ENCODE measurements at places on chromosomes 2 and 18.

DNA sequence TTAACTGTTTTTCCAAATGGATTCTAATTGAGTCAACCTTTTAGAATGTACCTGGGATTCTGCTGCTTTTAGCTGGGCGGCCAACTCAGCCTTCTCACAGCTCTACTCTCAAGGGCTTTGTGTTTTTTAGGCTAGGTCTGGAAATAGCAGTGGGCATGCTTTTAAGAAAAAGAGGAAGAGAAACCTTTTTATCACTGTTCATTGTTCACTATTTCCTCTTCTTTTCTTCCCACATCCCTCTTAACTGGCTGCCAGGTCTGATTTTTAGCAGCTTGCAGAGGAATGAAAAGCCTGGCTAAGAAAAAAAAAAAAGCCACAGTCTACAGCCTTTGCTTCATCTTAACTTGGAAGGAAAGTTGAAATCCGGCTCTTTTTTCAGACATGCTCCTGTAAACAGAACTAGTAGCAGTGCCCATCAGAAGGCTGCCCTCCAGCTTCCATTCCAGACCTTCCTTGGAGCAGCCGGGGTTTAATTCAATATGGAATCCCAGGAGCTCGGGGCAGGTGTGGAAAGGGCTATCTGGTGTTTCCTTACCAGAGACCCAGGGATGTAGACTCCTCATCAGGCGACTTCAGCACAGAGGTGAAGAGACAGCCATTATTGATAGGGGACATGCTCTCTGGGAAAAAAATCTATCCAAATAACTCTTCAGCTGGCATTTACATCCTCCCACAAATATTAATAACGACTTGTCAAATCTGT is 230.7 kb downstream of the MYO3B start:
- H3K27me3 ChIP-seq: peaks cover 21% of the 10 kb centered on the region
- H3K36me3 ChIP-seq: no peaks in the 10 kb centered on the region
- no peak overlapping the region for H3K27ac ChIP-seq
- H3K4me1 ChIP-seq: peaks cover 4% of the 10 kb centered on the region

GRCh38 chr18:75161256-75162028 is 47.5 kb downstream of the PTGR3 start:
- ATAC-seq: no peak
- H3K36me3 ChIP-seq: no peaks in the 10 kb centered on the region
- peaks cover 12% of the 10 kb centered on the region for H3K4me1 ChIP-seq
- H3K27ac ChIP-seq: no peak overlapping the region

GRCh38 chr2:235827585-235827992 is 333.7 kb downstream of the AGAP1 start:
- H3K36me3 ChIP-seq: peaks cover 62% of the 10 kb centered on the region
- peak; percentile 51 for ATAC-seq
- H3K27me3 ChIP-seq: no peaks in the 10 kb centered on the region
- H3K27ac ChIP-seq: no peak overlapping the region

DNA sequence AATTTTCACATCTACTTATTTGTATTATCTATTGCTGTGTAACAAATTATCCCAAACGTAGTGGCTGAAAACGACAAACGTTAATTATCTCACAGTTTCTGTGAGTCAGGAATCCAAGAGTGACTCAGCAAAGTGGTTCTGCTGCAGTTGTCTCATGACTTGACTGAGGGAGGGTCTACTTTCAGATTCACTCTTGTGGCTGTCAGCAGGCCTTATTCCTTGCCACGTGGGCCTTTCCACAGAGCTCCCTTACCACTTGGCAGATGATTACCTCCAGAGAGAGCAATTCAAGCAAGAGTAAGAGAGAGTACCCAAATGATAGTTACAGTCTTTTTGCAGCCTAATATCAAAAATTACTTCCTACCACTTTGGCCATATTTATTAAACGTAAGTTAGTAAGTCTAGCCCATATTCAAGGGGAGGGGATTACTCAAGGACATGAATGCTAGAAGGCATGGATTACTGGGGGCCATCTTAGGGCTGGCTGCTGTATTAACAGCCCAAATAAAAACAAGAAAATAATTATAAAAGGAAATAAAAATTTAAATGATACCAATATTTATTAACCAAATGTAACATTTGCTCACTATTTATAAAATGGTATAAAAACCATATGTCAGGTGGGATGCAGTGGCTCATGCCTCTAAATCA is 48.7 kb upstream of the NBEAL1 start:
- H3K27ac ChIP-seq: no peak overlapping the region
- H3K4me1 ChIP-seq: no peaks in the 10 kb centered on the region
- H3K27me3 ChIP-seq: no peaks in the 10 kb centered on the region
- no peaks in the 10 kb centered on the region for H3K36me3 ChIP-seq
- ATAC-seq: no peak

- no peak overlapping the region for H3K4me3 ChIP-seq
- H3K27me3 ChIP-seq: no peaks in the 10 kb centered on the region
- H3K27ac ChIP-seq: no peak overlapping the region
- no peak for ATAC-seq
These were observed 17.1 kb downstream of the PKP4 start for GRCh38 chr2:158473719-158474392.

DNA sequence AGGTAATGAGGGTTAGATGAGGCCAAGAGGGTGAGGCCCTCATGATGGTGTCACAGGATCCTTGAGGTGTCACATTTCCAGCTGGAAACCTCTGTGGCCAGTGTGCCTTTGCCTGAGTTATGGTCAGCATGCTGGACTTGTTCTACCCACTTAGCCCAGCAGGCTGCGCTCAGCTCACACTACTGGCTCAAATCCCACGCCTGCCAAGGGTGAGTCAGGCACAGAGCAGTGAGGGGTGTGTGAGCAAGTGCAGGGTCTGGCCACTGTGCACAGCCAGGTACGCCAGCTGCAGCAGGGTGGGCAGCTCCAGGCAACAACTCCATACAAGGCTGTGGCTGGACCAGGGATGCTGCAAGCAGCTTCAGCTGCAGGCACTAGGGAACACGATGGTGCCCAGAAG is 616.6 kb upstream of the FSHR start:
- peaks cover 22% of the 10 kb centered on the region for H3K4me1 ChIP-seq
- no peak overlapping the region for H3K4me3 ChIP-seq
- H3K27me3 ChIP-seq: no peaks in the 10 kb centered on the region

DNA sequence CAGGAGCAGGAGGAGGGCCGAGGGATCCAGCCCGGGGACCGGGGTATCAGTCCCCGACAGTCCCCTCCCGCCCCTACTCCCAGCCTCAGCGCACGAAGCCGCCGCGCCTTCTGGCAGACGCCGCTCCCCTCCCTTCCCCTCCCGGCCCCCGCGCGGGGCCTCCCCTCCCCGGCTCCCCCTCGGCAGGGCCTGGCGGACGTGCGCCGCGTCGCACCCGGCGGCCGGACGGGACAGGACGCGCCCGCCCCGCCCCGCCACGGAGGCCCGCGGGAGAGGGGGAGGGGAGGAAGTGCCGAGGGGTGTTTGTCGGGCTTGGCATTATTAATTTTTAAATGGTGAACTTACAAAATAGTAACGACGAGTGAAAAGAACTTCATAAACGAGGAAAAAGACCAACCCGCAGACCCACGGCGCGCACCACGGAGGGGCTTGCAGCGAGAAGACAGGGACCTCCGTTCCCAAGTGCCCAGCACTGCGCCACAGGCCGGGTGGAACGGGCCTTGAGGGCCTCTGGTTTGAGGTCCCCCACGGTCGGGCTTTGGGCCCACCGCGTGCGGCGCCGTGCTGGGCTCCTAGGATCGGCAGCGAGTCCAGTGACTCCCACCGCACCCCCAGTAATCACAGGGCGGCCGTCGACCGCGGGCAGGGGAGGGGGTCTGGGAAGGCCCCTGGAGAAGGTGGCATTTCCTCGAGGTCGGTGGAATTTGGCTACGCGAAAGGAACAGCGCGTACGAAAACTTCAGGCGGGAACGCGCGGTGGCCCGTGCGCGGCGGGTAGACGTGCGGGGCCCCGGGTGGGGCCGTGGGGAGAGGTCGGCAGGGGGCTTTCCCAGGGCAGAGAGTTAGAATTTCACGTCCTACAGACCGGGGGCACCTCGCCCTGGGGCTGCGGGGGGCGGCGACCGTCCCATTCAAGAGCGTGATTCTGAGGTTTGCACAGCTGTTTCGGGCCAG is 954 bp upstream of the CTDSP1 start:
- no peaks in the 10 kb centered on the region for H3K27me3 ChIP-seq
- peak overlapping the region; percentile 100 for H3K27ac ChIP-seq
- H3K36me3 ChIP-seq: no peaks in the 10 kb centered on the region
- ATAC-seq: peak; percentile 56
- peaks cover 65% of the 10 kb centered on the region for H3K4me1 ChIP-seq

GRCh38 chr2:233409286-233409991 is 55.1 kb downstream of the DGKD start:
- no peak overlapping the region for H3K27ac ChIP-seq
- no peaks in the 10 kb centered on the region for H3K36me3 ChIP-seq
- H3K4me1 ChIP-seq: peaks cover 4% of the 10 kb centered on the region
- ATAC-seq: peak; percentile 34

- H3K27ac ChIP-seq: no peak overlapping the region
- ATAC-seq: no peak
- H3K27me3 ChIP-seq: no peaks in the 10 kb centered on the region
- no peaks in the 10 kb centered on the region for H3K36me3 ChIP-seq
These were observed 96.6 kb upstream of the LYPD1 start for GRCh38 chr2:132766573-132766972.

DNA sequence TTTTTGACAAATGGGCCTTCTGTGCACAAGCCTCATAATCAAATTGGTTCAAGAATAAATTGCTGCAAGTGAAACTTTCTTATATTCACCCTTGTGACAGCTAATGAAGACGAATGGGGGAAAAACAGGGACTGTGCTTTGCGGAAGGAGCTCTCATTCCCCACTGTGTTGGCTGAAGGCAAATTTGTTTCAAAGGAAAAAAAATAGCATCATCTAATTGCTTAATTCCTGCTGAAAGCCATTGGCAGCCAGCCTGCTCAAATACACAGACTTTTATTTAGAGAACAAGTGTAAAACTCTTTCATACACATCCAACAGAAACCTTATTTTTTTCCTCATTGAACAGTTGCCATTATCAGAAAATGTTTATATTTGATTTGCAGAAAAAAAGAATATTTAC is 172.3 kb downstream of the ARL6IP6 start:
- H3K27ac ChIP-seq: no peak overlapping the region
- peaks cover 4% of the 10 kb centered on the region for H3K27me3 ChIP-seq
- ATAC-seq: no peak
- H3K4me1 ChIP-seq: no peaks in the 10 kb centered on the region
- no peaks in the 10 kb centered on the region for H3K36me3 ChIP-seq
- H3K4me3 ChIP-seq: no peak overlapping the region

DNA sequence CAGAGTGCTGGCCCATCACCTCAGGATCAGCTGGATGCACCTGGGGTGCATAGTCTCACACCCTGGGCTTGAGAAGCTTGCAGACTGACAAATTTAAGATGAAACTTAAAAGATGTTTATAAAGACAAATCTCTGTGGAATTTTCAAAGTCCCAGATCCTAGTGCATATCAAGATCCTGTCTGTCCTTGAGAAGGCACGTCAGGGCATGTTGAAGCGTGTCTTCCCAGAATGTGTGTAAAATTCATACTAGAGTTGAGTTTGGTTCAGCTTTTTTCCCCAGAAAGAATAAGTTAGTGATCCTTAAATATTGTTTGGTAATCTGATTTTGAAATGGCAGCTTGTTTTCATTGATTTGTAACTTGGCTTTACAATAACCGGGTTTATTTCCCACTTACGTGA is 27.5 kb downstream of the INSIG2 start:
- H3K4me1 ChIP-seq: no peaks in the 10 kb centered on the region
- H3K27ac ChIP-seq: no peak overlapping the region
- no peaks in the 10 kb centered on the region for H3K36me3 ChIP-seq
- ATAC-seq: no peak
- no peak overlapping the region for H3K4me3 ChIP-seq
- H3K27me3 ChIP-seq: no peaks in the 10 kb centered on the region

DNA sequence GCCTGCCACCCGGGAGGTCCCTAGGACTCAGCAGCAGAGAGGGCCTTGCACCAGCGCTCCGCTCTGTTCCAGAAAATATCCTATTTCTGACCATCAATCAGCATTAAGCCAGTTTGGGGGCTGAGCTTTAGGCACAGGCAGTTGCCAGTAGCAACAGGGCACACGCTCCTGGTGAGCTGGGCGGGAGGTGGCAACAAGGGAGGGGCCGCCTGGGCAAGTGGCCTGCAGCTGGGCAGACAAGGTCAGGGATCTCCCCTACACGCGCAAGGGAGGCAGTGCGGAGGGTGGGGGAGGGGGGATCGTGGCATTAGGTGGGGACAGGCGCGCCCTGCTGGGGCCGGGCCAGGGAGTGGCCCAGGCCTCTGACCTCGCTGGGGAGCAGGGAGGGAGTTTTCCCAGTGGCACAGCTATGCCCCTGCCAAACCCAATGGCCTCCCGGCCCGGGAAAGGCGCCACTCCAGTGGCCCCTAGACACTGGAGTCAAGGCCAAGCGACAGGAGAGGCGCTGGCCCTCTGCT is 302.8 kb downstream of the NCKAP5 start:
- H3K4me3 ChIP-seq: peak overlapping the region; percentile 48
- H3K4me1 ChIP-seq: peaks cover 3% of the 10 kb centered on the region

- peaks cover 9% of the 10 kb centered on the region for H3K4me1 ChIP-seq
- H3K36me3 ChIP-seq: no peaks in the 10 kb centered on the region
- no peak overlapping the region for H3K4me3 ChIP-seq
- no peak for ATAC-seq
These were observed 154.4 kb upstream of the TWIST2 start for GRCh38 chr2:238693337-238694093.

GRCh38 chr2:203225423-203226039 is 13.3 kb upstream of the CYP20A1 start:
- H3K36me3 ChIP-seq: no peaks in the 10 kb centered on the region
- ATAC-seq: no peak
- no peak overlapping the region for H3K4me3 ChIP-seq
- H3K4me1 ChIP-seq: no peaks in the 10 kb centered on the region
- no peak overlapping the region for H3K27ac ChIP-seq
- H3K27me3 ChIP-seq: no peaks in the 10 kb centered on the region

GRCh38 chr2:136408795-136409194 is 290.8 kb upstream of the CXCR4 start:
- H3K4me3 ChIP-seq: no peak overlapping the region
- H3K36me3 ChIP-seq: no peaks in the 10 kb centered on the region
- peaks cover 38% of the 10 kb centered on the region for H3K27me3 ChIP-seq

DNA sequence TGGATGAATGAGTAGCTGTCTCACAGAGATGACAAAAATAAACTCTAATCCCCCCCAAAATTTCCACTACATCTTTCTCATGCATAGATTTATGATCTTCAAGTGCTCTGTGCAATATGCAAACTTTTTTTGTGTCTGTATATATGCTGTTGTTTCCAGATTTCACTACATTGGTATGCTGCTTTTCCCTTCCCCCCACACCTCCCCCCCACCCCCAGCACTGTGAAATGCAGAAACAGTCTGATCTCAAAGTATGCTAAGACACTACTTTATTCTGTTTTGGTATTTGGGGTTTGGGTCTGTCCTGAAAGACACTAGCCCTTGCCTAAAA is 524 bp upstream of the KLHL14 start:
- no peak for ATAC-seq
- H3K27me3 ChIP-seq: peaks cover 50% of the 10 kb centered on the region
- H3K4me3 ChIP-seq: no peak overlapping the region
- no peaks in the 10 kb centered on the region for H3K36me3 ChIP-seq
- peaks cover 40% of the 10 kb centered on the region for H3K4me1 ChIP-seq

DNA sequence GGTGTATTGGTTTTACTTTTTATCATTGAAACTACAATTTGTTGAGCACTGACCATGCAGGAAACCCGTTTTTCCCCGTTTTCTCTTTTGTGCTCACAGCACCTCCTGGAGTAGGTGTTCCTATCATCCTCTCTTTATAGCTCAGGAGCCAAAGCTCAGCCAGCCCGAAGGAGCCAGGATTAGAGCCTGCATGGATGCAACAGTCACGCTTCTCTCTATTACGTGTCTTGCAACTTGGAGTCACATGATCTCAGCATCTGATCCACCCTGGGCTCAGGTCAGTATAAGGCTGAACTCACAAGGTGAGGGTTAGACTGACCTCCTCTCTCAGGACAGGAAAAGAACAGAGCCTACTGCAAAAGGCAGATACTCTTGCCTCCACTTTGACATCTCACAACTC is 150.5 kb downstream of the MBP start:
- no peaks in the 10 kb centered on the region for H3K4me1 ChIP-seq
- no peak overlapping the region for H3K4me3 ChIP-seq
- H3K27ac ChIP-seq: no peak overlapping the region
- no peaks in the 10 kb centered on the region for H3K27me3 ChIP-seq
- H3K36me3 ChIP-seq: no peaks in the 10 kb centered on the region

All from gastroesophageal sphincter (tissue), 4 donors.